Breast epithelium (tissue), 4 donors: ENCODE measurements at places on chromosomes 6 and 20.

DNA sequence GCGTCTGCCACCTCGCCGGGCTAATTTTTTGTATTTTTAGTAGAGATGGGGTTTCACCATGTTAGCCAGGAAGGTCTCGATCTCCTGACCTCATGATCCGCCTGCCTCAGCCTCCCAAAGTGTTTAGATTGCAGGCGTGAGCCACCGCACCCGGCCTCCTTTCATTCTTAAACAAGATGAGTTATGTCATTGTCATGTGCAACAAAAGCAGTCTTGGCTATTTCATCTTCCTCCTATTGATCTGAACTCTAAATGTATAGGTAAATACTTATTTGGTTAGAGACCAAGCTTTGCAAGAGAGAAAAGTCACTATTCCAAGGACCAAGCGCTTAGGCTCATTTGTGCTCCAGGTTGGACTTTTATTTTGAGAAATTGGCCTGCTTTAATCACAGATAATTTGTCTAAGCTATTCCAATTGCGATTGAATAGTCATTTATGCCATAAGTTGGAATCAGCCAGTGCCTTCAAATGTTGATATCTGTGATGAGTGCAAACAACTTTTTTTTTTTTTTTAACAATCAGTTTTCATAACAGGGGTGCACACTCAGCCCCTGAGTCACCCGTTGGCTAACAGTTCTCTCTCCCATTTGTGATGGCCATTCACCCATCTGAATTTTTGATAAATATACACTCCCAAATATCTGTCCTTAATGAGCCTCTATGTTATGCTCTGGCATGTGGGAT, 167.3 kb downstream of the BCAS1 start:
- DNase-seq: no peak
- H3K27me3 ChIP-seq: no peaks in the 10 kb centered on the region
- H3K36me3 ChIP-seq: no peaks in the 10 kb centered on the region
- peaks cover 5% of the 10 kb centered on the region for H3K4me1 ChIP-seq
- H3K27ac ChIP-seq: no peak overlapping the region
- no peak overlapping the region for H3K4me3 ChIP-seq

GRCh38 chr6:11414176-11414963, 123.2 kb upstream of the TMEM170B start:
- no peaks in the 10 kb centered on the region for H3K36me3 ChIP-seq
- DNase-seq: peak; percentile 71
- H3K27me3 ChIP-seq: no peaks in the 10 kb centered on the region
- no peak overlapping the region for H3K4me3 ChIP-seq
- peak overlapping the region; percentile 55 for H3K27ac ChIP-seq

DNA sequence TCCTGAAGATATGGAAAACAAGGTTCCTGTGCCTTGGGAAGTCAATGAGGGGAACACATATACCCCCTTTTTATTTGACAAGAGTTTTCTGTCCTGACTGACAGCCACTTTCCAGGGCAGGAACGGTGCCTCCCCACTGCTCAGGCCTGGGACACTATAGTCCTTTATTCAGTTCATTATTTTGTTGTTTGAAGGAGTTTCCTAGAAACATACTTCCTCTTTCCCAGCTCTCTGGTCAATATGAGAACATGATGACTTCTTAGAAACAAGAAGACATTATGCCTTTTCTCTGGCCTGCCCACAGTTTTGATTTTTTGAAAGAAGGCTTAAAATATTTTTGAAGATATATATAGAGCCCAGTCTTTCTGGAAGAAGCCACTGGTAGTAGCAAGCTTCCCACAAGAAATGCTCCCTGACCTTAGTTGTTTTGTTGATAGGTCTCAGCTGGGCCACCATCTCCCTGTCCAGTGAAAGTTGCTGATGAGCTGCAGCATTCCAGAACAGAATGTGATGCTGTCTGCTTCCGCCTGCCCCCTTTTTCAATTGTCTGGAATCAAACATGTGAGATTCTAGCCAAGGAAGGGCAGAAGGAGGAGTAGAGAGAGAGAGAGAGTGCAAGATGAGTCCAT, 350.0 kb upstream of the PRND start:
- H3K27me3 ChIP-seq: no peaks in the 10 kb centered on the region
- no peaks in the 10 kb centered on the region for H3K36me3 ChIP-seq
- H3K4me3 ChIP-seq: no peak overlapping the region
- DNase-seq: no peak

DNA sequence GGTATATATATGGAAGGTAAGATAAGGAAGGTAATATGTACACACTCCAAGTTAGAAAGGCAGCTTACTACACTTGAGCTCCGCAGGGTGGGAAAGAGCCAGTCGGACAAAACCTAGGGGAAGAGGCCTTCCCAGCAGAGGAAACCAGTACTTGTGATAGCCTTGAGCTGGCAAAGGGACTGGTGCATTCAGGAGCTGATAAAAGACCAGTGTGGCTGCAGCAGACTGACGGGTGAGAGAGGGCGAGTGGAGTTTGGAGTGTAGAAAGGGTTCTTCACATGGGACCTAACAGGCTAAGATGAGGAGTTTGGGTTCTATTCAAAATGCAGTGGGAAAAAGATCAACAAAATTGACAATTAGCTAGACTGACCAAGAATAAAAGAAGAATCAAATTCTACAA, 49.3 kb upstream of the KIF13A start:
- DNase-seq: no peak
- no peak overlapping the region for H3K27ac ChIP-seq
- no peaks in the 10 kb centered on the region for H3K36me3 ChIP-seq
- H3K4me1 ChIP-seq: no peaks in the 10 kb centered on the region

DNA sequence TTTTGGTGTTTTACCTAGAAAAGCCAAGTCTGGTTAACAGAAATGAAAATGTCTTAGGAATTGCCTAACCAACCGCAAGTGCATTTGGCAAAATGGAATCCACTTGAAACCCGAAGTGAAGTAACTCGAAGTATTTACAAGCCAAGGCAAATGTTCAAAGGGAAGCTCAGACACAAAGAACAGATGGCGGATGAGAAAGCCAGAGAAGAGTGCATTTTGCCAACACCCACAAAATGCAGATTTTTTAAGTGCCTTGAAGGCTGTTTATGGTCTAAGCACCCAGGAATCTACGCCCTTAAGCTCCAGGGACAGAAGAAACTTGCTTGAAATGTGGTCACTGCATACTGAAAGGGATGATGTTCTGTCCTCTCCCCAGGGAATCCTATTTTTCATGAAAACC, 70.0 kb upstream of the TBXT start:
- H3K27ac ChIP-seq: no peak overlapping the region
- no peak overlapping the region for H3K4me3 ChIP-seq
- no peaks in the 10 kb centered on the region for H3K4me1 ChIP-seq
- H3K27me3 ChIP-seq: no peaks in the 10 kb centered on the region

GRCh38 chr6:96197241-96197640, 181.5 kb downstream of the FUT9 start:
- H3K27ac ChIP-seq: peak overlapping the region; percentile 67
- H3K36me3 ChIP-seq: no peaks in the 10 kb centered on the region
- no peaks in the 10 kb centered on the region for H3K27me3 ChIP-seq
- no peak overlapping the region for H3K4me3 ChIP-seq
- DNase-seq: no peak

DNA sequence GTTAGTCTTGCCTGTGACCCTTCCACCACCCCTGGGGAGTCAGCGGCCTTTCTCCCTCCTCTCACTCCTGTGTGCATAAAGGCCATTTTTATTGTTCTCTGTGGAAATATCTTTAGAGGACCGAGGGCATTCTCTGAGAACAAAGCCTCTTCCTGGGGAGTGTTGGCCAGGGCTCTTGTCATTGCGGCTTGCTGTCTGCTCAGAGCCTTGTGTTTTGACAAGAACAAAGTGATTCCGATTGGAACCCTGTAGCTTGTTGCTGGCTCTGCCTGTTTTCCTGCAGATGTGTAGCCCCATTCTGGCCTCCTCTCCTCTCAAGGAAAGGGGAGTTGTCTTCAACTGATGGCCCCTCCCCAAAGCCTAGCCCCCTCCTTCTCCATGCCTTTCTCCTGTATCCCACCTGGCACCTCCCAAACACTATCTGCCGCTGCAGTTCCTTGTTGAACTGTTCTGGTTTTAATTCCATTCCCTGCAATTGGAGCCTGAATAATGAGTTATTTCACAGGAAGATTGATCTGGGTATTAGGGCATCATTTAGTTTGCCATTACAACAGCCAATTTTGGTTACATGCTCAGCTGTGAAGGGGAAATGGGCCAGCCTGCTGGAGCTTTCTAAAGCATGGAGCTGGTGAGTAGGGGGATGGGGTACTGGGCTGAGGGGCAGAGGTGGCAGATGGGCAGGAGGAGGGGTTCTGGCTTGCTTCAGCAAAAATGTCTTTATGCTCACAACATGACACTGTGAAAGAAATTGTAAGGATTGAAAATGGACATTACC, 252.5 kb downstream of the LRFN2 start:
- no peaks in the 10 kb centered on the region for H3K4me1 ChIP-seq
- H3K36me3 ChIP-seq: no peaks in the 10 kb centered on the region
- H3K4me3 ChIP-seq: no peak overlapping the region
- DNase-seq: no peak

DNA sequence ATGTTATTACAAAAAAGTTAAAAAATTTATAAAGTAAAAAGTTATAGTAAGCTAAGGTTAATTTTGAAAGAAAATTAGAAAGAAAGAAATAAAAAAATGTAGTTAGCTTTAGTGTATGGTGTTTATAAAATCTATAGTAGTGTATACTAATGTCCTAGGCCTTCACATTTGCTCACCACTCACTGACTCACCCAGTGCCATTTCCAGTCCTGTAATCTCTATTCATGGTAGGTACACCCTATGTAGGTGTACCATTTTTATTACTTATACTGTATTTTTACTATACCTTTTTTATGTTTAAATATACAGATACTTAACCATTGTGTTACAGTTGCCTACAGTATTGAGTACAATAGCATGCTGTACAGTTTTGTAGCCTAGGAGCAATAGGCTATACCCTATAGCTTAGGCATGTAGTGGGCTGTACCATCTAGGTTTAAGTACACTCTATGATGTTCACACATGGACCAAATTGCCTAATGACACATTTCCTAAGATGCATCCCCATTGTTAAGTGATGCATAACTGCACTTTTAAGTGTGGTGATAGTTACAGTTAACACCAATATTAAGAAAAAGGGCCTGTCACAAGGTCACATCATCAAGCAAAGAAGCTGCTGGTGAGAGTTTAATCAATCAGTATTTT, 8.0 kb downstream of the CD2AP start:
- H3K27me3 ChIP-seq: no peaks in the 10 kb centered on the region
- H3K27ac ChIP-seq: no peak overlapping the region
- H3K4me1 ChIP-seq: no peaks in the 10 kb centered on the region
- no peak for DNase-seq
- H3K36me3 ChIP-seq: no peaks in the 10 kb centered on the region

DNA sequence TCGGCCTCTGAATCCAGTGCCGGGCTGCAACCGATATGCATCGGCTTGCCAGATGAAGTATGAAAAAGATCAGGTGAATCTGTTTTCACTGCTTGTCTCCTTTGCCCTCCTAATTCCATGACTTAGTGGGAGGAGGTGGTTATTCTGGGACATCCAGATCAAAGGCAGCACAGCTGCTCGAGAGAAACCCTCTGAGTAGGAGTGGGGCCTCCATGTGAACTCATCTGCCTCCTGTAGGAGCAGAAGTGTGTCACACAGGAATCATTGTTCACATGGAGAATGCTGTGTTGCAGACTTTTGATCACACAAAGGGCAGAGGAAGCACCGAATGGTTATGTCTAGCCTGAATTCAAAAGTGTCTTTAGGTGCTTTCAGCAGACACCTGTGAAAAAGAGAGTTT, 73.1 kb upstream of the SLC22A1 start:
- DNase-seq: no peak
- no peak overlapping the region for H3K27ac ChIP-seq
- no peaks in the 10 kb centered on the region for H3K4me1 ChIP-seq

DNA sequence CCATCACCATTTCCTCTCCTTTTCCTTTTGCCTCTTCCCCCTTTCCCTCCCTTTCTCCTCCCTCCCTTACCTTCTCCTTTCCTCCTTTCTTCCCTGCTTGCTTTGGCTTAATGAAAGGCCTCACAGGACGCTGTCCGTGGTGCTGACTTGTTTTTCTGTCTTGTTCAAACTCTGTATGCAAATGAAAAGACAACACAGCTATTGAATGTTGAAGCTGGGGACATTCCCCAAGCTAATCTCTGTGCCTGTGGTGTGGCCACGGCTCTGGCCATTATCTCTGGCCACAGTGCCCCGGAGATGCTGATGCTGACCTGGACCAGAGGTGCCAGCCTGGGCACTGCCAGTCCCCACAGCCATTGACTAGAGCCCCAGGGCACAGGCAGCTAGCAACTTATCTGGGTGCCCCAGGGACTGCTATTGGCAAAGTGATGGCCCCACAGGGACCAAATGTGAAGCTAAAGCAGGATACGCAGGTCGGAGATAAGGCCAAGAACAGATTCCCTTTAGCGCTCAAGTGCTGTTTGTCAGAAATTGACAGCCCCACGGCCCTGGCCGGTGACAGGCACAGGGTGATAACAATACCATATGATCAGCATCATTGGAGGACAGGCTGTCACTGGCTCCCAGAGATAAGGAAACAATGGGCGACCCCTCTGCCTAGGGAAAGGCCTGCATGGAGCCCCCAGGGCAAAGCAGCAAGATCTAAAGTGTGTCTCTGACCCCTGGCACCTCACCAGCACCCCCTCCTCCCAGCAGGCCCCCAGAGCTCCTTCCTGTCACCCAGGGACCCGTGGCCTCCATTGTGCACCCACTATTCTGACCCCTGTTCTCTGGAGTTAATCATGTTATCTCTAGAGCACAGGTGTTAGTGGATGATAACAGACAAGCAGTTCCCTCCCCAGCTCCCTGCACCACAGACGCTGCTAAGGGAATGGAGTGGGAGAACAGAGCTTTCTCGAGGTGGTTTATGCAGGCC, 31.6 kb upstream of the SLC32A1 start:
- no peak for DNase-seq
- H3K27ac ChIP-seq: no peak overlapping the region
- H3K4me1 ChIP-seq: no peaks in the 10 kb centered on the region
- H3K36me3 ChIP-seq: no peaks in the 10 kb centered on the region
- H3K27me3 ChIP-seq: no peaks in the 10 kb centered on the region

DNA sequence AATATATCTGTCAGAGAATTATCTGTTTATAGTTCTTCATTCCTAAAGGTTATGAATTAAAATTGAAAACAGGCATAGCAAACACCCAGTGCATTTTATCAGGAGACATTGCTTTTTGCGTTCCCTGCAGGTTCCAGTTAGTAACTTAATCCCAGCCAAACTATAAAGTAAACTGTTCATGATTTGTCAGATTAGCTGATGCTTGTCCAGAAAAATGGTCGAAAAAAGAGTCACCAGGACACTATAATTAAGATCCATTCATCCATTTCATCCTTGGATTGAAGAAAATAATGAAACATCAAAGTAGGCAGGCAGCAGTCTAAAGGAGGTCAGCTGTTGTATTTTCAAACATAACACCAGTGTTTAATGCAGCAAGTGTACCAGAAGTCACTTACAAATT, 75.9 kb downstream of the EPHA7 start:
- no peak overlapping the region for H3K4me3 ChIP-seq
- no peak for DNase-seq
- H3K36me3 ChIP-seq: no peaks in the 10 kb centered on the region
- no peaks in the 10 kb centered on the region for H3K4me1 ChIP-seq

- no peak overlapping the region for H3K27ac ChIP-seq
- H3K4me1 ChIP-seq: no peaks in the 10 kb centered on the region
- H3K27me3 ChIP-seq: no peaks in the 10 kb centered on the region
- DNase-seq: no peak
These were observed 28.4 kb upstream of the OSTM1 start for GRCh38 chr6:108102965-108103364.

GRCh38 chr6:119174879-119175817, 96.7 kb upstream of the FAM184A start:
- no peak overlapping the region for H3K27ac ChIP-seq
- H3K36me3 ChIP-seq: no peaks in the 10 kb centered on the region
- DNase-seq: no peak
- no peak overlapping the region for H3K4me3 ChIP-seq
